ENCODE measurements at places on chromosomes 3 and 15.

GRCh38 chr3:113649174-113649845, 47.1 kb downstream of the USF3 start:
- DNase-seq, result no peak

DNA sequence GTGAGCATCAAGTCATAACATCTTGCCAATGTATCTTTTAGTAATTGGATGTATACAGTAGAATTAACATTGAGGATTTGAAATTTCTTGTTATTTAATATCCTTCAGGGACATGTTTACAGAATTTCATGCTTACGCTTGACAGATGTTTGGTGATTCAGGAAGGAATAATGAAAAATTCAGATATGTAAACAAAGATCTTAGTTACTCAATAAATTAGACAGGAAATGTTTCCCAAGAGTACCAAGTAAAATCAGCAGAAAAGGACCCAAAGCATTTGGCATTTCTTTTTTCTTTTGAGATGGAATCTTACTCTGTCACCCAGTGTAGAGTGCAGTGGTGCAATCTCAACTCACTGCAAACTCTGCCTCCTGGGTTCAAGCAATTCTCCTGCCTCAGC, 4.7 kb upstream of the COL6A5 start:
- DNase-seq, result no peak

- DNase-seq, result no peak
These were observed 39.0 kb downstream of the PGPEP1L start for GRCh38 chr15:98968576-98968975.

DNA sequence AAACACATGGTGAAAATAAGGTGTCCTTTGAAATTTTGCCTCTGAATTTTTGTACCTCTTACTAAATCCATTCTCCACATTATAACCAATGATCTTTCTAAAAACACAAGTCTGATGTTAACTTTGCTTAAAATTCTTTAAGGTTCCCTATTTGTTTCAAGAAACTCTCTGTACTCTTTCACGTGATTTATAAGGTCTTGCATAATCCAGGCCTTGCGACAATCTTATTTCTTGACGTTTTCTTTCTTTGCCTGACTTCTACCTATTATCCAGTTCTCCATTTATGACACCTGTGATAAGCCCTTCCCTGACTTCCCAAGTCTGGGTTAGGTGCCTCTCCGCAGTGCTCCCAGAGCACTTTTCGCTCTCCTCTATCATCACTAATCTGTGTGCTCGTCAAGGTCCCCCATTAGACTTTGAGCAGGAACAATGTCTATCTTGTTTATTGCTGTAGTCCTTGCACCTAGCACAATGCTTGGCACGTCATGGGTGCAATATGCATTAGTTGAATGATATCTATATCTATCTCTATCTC, 24.3 kb upstream of the KPNA1 start:
- DNase-seq, result no peak

- no peak for DNase-seq
These were observed 359.3 kb downstream of the GAP43 start for GRCh38 chr3:115982629-115983028.

GRCh38 chr3:124221422-124221821, 229.5 kb upstream of the ROPN1 start:
- DNase-seq, result no peak

DNA sequence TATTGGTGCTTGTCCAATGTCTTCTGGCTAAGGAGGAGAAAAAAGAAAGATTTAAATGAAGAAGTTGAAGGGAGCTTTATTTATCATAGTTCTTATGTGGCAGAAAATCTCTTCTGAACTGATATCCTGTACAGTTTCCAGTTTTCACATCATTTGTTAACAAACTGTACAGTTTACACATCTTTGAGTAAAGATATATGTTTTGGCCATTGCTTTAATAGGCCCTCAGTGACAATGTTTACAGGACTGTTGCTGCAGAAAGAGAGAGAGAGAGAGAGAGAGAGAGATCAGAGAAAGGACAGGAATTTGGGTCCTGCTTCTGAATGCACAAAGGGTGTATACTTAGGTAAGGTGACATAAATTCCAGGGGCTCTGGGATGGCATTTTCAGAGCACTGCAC, 188.3 kb downstream of the NR1D2 start:
- DNase-seq, result no peak

DNA sequence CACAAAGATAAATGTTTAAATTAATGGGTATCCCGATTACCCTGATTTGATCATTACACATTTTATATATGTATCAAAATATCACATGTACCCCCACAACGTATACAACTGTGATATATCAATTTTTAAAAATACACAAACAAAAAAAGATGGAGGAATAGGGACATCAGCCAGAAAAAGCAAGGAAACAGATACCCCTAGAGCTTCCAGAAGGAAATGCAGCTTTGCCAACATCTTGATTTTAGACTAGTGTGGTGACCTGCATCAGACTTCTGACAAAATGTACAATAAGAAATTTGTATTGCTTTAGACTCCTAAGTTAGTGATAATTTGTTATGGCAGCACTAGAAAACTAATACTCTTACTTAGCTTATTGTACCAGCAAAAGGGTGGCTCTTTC, 483.8 kb downstream of the TUSC7 start:
- no peak for DNase-seq

- no peak for DNase-seq
These were observed 59.2 kb upstream of the ABHD17C start for GRCh38 chr15:80635953-80636352.

GRCh38 chr15:55741833-55742497, 987 bp downstream of the PRTG start:
- no peak for DNase-seq

DNA sequence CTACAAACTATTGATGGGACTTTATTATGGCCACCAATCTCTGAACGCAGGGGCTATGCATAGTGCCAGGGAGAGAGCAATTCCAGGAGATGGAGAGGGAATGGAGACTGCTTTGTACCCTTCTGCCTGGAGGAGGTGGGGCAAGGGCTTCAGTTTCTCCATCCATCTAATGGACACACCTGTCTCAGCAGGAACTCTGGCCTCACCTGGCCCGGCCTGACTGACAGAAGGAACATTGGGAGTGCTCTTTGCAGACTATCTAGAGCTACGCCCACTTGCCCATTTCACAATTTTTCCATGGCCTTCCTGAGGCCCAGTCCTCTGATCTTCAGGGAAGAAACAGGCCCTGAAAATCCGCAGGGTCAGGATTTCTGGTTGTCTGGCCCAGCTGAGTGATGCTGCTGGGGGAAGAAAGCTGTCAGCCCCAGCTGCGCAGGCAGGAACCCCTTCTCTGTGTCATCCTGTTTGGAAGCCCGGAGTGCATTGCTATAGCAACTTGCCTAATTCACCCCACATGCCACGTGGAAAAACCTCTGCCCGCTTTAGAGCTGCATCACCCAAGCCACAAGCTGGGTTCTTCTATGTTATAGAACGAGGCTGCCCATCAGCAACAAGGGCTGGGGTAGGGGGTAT, 6.4 kb downstream of the ITGA11 start:
- no peak for DNase-seq

DNA sequence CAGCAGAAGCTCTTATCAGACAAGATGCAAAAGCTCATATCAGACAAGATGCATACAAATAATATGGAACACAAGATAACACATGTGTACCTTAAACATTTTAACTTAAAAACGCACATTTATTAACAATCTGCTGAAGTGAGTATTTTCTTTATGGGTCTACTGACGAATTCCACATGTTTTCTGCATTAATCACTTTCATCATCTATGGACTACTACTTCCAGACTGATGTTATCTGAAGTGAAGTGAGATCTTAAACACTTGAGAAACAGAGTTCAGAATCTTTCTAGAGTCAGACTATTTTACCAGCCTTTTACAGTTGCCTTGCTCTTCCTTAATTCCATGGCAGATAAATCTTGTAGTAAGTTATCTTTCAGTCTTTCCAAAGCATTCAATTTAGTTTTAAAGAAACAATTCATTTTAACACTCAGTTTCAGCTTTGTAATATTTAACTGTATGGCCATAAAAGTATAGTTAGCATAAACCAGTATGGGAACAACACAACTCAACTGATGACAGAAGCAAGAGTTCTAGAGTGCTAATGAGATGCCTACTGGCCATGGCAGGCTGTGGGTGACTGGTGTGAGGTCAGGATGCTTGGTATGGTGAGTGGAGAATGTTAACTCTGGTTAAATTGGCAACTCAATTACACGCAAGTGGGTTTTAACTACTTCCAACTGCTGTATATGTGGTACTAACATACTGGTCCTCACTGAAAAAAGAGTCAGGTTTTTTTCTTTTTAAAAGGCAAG, 9.8 kb downstream of the CMTM6 start:
- no peak for DNase-seq

DNA sequence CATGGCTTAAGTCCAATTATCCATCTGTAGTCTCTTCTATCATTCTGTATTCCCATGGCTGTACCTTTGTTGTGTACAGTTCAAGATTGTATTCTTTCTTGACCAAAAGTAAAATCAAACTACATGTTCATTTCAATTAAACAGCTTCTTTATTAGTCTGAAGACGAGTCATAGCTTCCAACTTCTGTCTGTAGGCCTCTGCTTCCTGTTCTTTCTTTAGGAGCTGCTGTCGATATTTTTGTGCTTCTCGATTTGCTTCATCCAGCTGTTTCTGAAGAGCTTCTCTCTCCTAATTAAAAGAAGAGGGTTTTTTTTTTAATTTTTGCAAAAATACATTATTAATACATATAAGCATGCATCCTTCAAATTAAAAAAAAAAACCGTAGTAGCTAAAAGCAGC, 13.0 kb upstream of the HDC start:
- DNase-seq, result no peak

- no peak for DNase-seq
These were observed 33.1 kb downstream of the RASGRP1 start for GRCh38 chr15:38531509-38531908.

DNA sequence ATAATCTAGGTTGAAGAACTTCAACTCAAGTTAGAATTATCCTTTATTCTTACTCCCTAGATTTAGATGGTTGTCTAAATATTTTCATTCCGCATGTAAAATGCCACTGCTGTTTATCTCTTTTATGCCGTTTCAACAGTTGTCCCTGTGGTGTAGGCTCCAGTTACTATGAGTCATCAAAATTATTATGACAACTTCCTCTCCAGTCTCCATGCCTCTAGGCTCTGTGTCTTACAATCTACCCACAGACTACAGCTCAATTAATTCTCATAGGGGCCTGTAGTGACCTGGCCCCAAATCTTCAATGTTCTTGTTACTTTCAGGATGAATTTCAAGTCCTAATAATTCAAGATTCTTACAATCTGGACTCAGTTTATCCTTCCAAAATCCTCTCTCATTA, 105.8 kb upstream of the UNC13C start:
- DNase-seq, result no peak

- DNase-seq, result no peak
These were observed 380.6 kb upstream of the C2CD4B start for GRCh38 chr15:62545467-62546227.

DNA sequence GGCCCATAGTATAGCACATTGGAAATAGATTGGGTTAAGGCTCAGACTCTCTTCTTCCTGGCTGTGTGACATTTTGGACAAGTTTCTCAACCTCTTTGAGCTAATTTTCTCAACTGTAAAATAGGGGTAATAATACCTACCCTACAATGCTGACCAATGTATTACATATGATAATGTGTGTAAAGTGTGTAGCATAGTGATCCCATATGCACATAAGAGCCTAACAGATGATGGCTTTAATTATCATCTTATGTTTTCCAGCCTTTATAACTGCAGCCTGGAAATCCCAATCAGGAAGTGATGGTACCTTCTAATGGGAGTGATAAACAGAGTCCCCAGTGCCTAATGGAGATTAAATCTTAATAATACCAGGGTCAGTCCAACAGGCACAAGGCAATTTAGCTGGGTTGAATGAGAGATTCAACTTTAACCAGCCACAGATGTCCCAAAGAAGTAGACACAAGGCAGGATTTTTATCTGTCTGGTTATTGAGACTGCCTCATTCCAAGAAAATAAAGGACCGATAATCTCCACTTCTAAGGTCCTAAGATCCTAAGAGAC, 12.0 kb downstream of the ADAMTS9 start:
- DNase-seq, result no peak

GRCh38 chr3:81393251-81393650, 368.2 kb downstream of the GBE1 start:
- no peak for DNase-seq

GRCh38 chr3:30124435-30125370, 481.7 kb upstream of the TGFBR2 start:
- no peak for DNase-seq

DNA sequence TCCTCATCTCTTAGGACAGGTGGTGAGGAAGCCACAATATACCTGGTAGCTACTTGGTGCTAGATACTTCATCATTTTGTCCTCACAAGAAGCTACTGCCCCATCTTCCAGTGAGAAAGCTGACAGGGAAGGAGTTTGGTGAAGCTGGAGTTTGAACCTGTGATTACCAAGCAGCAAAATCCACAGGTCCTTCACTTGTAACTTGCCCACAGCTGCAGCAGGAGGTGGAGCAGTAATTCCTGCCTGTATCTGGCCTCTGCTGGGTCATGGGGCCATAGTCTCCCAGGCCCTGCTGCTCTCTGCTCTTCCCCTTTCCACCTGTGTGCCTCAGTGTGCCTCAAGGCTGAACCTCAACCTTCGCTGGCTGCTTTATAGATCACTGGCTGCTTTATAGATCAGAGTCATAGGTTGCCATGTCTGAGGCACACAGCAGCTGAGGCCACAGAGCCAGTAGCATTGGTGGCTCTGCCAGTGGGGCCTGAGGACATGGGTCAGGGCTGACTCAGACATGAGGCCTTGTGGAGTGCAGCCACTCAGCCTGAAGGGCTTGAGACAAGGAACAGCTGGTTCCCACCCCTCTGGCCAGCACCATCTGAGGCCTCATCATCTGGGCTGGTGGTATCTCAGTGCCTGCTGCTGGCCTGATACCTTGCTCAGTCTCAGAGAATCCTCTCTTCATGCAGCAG, 11.1 kb upstream of the CHRNB4 start:
- no peak for DNase-seq

DNA sequence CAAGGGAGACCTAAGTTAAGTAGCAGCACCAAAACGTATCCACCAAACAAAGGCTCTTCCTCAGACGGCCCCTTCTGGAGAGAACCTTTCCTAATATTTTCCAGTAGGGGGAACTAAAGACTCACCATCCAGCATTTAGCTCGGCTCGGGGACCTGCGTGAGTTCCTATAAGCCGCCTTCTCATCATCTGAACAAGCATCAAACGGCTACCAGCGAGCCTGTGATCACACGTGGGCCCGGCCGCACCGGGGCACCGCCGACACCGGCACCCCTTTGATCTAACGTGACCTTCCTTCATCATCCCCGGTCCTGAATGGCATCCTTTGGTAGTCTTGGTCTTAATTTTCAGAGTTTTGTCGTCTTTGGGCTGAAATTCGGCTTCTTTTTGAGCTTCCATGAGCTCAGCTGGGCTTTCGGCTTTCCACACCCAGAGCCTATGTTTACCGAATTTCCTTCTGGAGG, 1.4 kb upstream of the ROBO2 start:
- no peak for DNase-seq

- no peak for DNase-seq
These were observed 711.8 kb upstream of the UBE2E2 start for GRCh38 chr3:22491344-22491743.
